ENCODE measurements at places on chromosomes 7 and 10. TPM values are rescaled to one million over a fixed set of nuclear protein-coding genes. Genes with fewer than 3 reads are reported as not detected.

The ZNF33A gene
- 13.4 TPM for total RNA-seq

The PIP gene
- total RNA-seq: not detected

The ZNF467 gene
- 0.26 TPM for total RNA-seq

The VGF gene
- not detected for total RNA-seq

The SHTN1 gene
- total RNA-seq: 1.2 TPM

The ZNF804B gene
- not detected for total RNA-seq

Data from aortic smooth muscle cell (primary cell).